ENCODE measurements at places on chromosomes 6 and 20.

GRCh38 chr6:143449714-143450452 lies 612 bp downstream of the ADAT2 start:
- DNase-seq: peak; percentile 6

DNA sequence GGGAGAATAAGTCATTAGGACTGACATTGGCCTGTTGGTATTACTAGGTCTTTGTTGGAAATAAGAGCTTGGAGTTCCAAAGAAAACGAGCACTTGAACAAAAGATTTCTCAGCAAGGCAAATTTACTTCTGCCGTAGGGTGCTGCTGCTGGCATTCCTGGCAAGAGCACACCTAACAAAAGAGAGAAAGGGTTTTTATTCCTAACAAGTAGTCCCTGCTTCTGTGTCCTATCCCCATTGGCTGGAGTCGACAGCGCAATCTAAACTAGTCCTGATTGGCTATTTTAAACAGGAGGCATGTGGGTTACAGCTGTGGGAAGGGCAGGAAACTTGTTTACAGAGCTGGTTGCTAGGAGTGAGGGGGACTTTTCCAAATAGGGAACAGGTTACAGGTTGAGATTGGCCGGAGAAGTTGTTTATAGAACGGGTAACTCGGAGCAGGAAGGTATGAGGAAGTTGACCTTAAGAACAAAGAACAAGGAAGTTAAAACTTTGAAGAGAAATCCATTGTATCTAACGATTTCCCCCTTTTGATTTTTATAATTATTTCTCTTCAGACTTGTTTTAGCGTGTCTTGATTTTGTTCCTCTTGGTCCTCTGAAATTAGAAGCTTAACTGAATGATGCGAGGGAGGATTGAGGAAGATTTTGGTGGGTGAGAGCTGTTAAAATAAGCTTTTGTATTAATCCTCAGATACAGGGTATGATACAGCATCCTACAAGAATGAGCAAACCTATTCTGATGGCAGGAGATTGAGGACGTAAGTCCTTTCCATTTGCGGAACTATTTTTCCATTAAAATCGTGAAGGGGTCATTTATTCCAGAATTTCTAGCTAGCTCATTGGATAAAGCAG lies 3.4 kb upstream of the ZNFX1 start:
- DNase-seq: no peak

- no peak for DNase-seq
Measured at GRCh38 chr20:47735412-47736400, 49.6 kb downstream of the SULF2 start.

DNA sequence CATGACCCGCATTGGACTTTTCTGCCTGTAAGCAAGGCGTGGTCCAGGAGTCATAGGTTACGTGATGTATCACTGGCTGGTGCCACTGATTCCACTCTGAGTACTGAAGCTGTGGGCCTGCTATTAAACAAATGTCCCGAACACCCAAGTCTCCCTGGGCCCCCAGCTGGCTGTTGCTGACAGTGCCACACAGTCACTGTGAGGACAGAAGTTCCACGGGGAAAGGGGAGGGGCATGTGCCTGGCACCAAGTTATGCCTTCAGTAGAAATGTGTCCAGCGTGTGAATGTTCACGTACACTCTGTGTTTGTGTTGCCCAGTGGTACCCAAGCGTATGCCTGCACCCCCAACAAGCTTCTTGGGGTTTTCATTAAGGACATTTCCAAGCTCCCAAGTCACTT lies 171.4 kb upstream of the QKI start:
- no peak for DNase-seq

GRCh38 chr6:12250383-12250770 lies 39.8 kb upstream of the EDN1 start:
- no peak for DNase-seq

DNA sequence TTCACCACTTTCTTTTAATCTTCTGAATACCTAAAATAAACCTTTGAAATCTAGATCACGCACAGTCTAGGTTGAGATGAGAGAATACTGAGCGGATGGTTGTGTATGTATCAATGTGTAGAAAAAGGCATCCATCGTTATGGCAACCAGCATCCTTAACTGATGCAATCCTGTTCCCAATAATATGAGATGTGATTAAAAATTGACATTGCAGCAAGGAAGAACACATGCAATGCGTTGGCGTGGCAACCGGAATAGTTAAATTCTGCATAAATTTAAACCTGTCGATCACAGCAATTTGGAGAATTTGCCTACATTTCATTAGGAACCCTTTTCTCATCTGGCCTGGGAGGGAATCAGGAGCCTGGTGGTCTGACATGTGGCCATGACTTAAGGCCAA lies 1.3 kb upstream of the L3MBTL1 start:
- no peak for DNase-seq

DNA sequence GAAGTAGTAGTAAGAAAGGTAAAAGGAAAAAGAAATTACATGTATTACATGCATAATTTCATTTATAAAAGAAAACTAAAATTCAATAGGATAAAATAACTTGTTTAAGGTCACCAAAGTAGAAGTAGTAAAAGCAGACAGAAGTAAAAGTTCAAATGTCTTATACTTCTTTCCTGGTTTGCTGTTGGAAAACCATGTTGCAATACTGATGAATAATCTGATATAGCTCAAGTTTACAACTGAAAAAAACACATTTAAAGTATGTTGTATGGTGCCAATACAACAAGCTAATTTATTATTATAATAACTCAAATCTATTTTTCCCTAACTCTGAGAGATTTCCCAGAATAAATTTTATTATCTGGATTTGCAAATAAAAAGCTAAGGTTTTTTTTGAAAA lies 78.3 kb downstream of the PHIP start:
- DNase-seq: no peak

DNA sequence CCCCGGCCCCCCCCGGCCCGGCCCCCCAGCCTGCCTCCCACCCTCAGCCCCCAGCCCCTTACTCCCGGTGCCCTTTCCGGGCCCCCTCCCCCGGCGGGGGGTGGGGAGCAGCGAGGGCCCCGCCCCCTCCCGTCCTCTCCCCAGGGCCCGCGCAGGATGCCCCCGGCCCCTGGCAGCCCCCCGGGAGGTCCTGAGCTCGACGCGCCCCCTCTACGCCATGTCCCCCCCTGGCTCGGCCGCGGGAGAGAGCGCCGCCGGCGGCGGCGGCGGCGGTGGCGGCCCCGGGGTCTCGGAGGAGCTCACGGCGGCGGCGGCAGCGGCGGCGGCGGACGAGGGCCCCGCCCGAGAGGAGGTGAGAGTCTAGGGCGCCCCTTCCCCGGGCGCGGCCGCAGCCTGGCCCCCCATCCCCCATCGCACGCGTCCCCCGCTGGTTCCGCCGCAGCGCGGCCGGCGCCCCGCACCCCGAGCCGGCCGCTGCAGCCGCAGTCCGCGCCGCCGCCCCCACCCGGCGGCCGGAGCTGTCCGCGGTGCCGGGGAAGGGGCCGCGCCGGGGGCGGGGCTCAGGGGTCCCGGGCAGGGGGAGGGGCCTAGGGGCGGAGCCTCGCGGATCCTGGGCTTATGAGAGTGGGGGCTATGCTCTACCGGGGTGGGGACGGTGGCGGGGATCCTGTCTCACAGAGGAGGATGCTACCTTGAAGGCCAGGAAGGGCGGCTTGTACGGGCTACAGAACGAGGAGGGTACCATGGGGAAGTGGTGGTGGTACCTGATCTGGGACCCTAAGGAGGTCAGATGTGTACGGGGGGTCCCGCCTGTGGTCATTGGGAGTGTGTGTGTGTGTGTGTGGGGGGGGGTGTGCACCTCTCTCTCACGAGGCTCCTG lies 516 bp downstream of the TMEM151B start:
- DNase-seq: peak; percentile 57

DNA sequence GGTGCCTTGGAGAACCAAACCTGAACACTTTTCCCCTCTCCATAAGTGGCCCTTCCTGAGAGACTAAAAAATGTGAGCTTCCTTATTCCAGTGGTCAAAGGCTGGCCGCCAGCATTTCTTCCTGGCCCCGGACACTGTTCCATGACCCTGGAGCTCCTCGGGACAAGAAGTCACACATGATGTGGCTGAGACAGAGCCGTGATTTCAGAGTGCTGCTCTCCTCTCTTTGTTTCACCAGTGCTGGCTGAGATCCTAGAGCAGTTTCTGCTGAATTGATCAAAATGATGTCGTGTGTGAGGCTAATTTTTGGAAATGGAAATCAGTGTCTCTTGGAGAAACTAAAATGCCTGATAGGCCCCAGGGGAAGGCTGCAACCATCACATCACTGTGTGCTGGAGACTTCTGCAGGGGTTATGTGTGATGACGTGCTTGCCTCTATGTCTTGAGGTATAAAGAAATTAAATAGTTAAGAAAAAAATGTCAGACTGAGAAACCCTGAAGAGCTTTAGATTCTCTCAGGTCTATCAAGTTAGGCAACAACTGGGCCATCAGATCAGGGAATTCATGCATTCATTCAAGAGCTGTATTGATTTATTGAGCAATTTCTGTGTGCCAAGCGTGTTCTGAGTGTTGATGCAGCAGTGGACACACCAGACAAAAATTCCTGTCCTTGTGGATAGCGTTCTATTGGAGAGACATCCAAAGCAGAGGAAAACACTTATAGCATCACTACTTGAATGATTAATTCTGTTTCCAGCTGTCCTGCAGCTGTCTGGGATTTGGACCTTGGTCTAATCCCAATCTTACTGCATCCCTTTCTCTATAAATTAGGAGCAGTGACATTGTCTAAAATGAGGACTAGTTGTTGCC lies 72.7 kb upstream of the CCN6 start:
- no peak for DNase-seq

DNA sequence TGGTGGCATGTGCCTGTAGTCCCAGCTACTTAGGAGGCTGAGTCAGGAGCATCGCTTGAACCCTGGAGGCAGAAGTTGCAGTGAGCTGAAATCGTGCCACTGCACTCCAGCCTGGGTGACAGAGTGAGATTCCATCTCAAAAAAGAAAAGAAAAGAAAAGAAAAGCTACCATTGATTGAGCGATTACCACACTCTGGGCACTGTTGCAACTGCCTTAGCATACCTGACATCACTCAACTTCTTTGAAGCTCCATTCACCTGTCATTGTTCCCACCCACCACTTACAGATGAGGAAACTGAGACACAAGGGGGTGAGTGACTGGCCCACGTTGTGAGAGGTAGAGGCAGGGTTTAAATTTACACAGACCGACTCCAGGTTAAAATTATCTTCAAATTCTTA lies 442.1 kb upstream of the SULF2 start:
- no peak for DNase-seq

- no peak for DNase-seq
Measured at GRCh38 chr6:129476810-129477209, 233.2 kb downstream of the ARHGAP18 start.

DNA sequence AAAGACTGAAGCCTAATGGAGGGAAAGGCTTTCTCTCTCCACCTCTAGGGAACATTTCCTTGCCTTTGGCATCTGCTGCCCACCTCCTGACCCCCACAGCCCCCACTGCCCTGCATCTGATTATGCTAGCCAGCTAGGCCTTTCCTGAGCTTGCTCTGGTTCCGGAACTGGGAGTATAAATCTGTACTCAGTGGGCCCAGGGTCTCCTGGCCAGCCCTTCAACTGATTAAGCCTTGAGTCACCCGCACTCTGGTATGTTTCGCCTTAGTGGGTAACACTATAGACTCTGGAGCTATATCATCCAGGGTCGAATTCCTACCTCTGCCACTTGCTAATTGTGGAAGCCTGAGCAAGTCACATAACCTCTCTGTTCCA lies 45.6 kb upstream of the RIPOR2 start:
- no peak for DNase-seq

DNA sequence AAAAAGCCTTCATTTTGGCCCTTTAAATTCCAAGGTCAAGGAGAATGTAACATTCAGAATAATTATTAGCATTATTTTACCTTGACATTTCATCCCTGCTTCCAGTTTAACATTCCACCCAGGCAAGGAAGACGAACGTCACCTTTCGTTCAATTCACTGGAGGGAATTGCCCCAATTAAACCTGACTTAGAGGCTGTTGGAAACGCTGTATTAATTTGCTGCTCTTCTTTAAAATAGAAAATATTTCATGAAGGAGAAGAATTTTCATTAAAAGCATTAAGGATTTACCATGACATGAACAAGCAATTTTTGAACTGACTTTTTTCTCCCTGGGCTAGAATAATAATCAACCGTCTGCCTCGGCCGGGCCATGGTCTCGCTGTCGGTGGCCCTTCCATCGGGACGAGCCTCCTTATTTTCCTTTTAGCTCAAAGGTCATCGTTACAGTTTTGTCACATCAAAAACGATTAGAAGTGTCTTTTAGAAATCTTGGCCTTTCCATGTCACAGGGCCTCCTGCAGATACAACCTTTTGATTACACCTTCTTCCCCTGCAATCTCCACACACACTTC lies 282.9 kb upstream of the SOX4 start:
- DNase-seq: no peak

- no peak for DNase-seq
Measured at GRCh38 chr6:87753131-87753685, 51.2 kb upstream of the AKIRIN2 start.

DNA sequence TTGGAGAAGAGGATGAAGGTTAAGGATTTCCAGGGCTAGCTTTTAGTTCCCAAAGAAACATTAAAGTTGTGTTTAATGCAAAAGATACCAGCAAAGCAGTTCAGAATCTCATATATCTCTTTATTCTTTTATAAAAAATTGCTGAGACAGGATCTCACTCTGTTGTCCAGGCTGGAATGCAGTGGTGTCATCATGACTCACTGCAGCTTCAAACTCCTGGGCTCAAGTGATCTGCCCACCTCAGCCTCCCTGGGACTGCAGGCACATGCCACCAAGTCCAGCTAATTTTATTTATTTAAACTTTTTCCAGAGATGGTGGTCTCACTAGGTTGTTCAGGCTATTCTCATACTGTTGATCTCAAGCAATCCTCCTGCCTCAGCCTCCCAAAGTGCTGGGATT lies 41.1 kb upstream of the CAP2 start:
- no peak for DNase-seq

GRCh38 chr6:52411911-52412310 lies 8.2 kb upstream of the EFHC1 start:
- no peak for DNase-seq

- DNase-seq: no peak
Measured at GRCh38 chr6:112310439-112311125, 36.5 kb upstream of the RFPL4B start.

DNA sequence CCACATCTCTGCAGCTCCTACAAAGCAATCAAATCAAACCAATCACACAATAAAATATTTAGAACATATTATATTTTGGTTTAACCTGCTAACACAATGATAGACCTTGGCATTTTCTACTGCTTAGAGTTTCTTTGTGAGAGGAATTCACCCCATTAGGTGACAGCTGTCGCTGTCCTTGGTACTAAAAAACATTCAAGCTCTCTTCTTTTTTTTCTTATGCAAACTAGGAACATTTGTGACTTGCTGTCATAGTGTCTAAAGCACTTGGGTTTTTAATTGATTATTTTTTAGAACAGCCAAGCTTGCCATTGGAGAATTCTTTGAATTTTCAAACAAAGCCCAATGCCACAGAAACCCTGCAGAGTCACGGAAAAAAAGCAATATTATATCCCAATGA lies 46.4 kb downstream of the CNR1 start:
- no peak for DNase-seq

Measured in cerebellum (tissue), 4 donors.